GM23248 (cell line): ENCODE measurements at places on chromosomes 16 and 17. TPM values are rescaled to one million over a fixed set of nuclear protein-coding genes. Genes with fewer than 3 reads are reported as not detected.

- peak; percentile 12 for DNase-seq
Observed at GRCh38 chr17:65362826-65363225, 198.6 kb downstream of the AXIN2 start.

DNA sequence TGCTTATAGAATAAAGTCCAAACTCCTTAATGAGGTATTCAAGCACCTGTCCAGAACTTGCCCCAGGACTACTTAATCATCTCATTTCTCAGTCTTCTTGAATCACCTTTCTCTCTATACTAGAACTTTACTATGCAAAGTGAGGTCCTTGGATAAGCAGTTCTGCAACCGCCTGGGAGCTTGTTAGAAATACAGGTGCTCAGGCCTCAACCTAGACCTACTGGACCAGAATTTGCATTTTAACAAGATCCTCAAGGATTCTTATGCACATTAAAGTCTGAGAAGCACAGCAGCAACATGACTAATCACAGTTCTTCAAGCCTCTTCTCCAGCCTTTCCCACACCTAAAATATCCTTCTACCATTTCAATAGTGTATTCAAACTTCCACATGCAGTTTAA is 61.7 kb downstream of the GRB7 start:
- DNase-seq, result no peak

- DNase-seq, result no peak
Observed at GRCh38 chr17:75060434-75061054, 13.5 kb downstream of the KCTD2 start.

Gene PDIA2
- not detected in 2 replicates for total RNA-seq

Gene CAVIN1
- 1,074 and 1,102 TPM in 2 replicates for total RNA-seq

- no peak for DNase-seq
Observed at GRCh38 chr16:47676635-47677177, 215.6 kb downstream of the PHKB start.

GRCh38 chr17:74089869-74090464 is 113.5 kb upstream of the RPL38 start:
- peak; percentile 56 for DNase-seq

DNA sequence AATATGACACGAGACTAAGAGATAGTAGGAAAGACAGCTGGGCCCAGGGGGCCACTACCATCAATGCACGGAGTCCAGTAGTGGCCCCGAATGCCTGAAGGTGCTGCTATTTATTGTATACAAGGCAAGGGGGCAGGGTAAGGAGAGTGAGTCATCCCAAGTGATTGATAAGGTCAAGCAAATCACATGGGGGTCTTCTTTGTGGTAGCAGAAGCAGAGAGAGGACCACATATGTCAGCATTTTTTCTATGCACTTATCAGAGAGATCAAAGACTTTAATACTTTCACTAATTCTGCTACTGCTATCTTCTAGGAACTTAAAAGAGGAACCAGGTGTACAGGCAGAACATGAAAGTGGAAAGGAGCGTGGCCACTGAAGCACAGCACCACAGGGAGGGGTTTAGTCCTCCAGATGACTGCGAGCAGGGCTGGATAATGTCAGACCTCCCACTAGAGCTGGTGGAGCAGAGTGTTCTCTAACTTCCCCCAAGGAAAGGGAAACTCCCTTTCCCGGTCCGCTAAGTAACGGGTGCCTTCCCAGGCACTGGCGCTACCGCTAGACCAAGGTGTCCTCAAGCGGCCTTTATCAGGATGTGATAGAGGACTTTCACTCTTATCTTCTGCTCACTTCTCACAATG is 26.4 kb upstream of the ARL4D start:
- no peak for DNase-seq

Gene MILR1
- 4.7 and 11.7 TPM in 2 replicates for total RNA-seq

GRCh38 chr16:180101-180675 is at the start of gene HBQ1:
HBQ1 (plus strand) TSS chr16:180459; CDS start chr16:180487, 28 bp downstream.
- peak; percentile 57 for DNase-seq

DNA sequence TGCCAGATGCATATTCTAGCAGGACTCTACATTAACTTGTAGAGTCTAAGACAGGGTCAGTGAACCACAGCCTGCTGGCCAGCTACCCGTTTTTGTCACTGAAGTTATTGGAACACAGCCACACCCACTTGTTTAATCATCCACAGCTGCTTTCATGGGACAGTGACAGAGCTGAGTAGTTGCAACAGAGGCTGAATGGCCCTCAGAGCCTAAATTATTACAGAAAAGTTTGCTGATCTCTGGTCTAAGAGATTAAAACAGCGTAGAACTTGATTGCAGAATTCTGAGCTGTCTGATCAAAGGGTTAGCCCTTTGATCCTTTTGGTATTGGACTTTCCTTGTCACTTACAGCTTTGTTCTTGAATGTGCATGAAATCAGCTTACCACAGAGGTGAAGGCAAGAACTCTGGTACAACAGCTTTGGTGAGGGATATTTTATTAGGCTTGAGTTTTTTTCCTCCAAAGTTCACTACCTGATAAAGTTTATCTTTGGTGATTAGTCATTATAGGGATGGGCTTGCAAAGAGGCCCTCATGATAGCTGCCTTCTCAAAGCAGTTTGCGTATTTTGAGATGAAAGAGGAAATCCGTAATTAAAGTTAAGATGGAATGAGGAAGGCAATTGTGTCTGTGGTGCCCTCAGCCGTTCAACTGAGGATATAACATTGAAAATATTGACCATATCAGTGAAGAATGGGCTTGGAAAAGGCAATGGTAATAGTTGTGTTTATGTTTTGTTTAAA is 23.6 kb downstream of the ALDH3A2 start:
- DNase-seq, result peak; percentile 66

- no peak for DNase-seq
Observed at GRCh38 chr17:34406226-34406625, 43.2 kb upstream of the CCL1 start.

Gene LDHD
- total RNA-seq, result 0.38 and 0.65 TPM in 2 replicates

DNA sequence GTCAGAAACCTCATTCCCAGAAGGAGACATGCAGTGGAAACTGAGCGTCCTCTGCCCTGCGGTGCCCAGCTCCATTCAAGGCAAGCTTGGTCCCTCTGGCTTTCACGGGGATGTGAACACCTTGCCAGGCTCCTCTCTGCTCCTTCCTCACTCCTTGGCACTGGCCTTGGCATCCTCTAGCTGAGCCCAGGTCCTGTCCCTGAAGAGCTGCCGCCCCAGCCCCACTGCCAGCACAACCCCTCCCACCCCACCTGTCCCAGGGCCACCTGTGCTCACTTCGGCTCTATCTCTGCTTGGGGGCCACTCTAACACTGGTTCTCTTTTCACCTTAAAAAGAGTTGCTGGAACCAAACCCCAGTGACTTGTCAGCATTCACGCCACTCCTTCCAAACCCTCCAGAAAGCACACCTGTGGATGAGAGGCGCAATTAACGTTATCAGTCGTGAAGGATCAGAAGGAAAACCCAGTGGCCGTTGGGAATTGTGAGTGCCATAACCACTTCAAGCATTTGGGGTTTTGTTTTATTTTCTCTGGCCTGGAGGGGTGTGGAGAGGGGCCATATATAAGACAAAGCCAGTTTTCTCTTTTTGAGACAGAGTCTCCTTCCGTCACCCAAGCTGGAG is 103.7 kb downstream of the AXIN2 start:
- no peak for DNase-seq

DNA sequence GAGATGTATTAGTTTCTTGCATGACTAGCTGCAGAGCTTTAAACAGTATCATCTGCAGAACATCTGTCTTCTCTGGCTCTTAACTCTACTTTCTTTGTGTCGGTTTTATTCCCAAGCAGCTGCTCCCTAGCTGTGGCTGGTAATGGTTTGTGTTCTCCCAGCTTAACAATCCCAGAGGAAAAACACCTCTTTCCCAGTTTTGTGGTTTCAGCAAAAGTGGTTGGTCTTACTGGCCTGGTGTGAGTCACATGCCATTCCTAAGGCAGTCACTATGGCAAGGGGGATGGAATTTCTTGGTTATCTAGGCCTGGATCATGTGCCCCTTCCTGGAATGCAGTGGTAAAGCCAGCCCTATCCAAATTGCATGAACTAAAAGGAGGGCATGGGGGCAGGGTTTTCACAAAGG is 27.5 kb downstream of the OMG start:
- DNase-seq, result peak; percentile 93

GRCh38 chr16:78395035-78395434 is 295.6 kb downstream of the WWOX start:
- no peak for DNase-seq

Gene CCL8
- total RNA-seq, result not detected in 2 replicates

- peak; percentile 94 for DNase-seq
Observed at GRCh38 chr16:67723151-67723910, 4.2 kb upstream of the GFOD2 start.

Gene MMP2
- total RNA-seq, result 1,212 and 1,299 TPM in 2 replicates

DNA sequence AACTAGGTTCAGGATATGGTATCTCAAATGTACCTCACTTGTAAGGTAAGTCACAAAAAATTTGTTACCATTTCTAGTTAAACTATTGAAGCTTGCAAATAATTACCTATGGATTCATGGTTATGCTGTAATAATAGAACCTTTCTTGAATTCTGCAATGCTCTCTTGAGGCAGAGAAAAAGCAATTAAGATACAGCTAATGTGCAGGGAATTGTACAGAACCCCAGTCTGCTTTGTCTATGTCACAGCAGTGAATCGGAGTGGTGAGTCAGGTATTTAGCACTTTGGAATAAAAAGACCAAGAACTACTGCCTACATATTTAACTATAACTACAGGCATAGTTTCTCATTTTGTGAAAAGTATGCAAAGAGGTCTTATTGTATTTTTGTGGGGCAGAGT is 228.7 kb upstream of the GOT2 start:
- DNase-seq, result no peak

Gene CTRB1
- total RNA-seq, result not detected in 2 replicates

DNA sequence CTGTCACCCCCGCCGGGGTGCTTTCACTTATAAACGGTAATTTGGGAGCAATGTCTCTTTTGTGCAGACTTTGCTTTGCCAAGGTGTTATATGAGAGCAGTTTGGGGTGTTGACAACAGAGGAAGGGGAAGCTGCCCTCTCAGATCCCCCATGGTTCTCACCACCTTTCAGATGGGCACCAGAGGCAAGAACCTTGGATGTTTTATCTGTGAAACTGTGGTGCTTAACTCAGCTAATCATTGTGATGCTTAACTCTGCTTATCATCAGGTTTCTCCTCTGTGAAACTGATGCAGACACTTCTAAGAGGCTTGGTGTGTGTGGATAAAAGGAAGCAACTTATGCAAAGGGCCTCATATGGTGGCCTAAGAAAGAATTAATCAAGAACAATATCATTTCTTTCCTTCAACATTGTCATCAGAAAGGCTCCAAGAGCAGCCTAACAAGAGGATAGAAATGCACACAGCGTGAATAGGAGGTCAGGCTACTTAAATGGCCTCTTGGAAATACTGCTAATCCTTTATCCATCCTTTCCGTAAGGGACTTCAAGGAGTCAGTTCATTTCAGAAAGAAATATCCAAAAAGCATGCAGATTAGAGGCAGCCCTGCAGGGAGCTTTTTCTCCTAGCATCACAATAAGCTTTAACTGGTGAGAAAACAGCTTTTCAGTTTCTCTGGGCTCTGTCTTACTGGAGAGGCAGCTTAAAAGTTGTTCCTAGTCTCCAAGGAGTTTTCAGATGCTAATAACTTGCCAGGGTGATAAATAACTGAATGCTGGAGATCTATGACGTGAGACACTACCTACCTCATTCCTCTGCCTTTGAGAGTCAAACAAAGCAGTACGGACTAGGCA is 55.1 kb upstream of the CLEC3A start:
- no peak for DNase-seq

GRCh38 chr17:6480303-6480675 is 36.0 kb downstream of the PIMREG start:
- DNase-seq, result no peak

GRCh38 chr17:34974794-34975785 is 5.2 kb upstream of the LIG3 start:
- DNase-seq, result no peak

DNA sequence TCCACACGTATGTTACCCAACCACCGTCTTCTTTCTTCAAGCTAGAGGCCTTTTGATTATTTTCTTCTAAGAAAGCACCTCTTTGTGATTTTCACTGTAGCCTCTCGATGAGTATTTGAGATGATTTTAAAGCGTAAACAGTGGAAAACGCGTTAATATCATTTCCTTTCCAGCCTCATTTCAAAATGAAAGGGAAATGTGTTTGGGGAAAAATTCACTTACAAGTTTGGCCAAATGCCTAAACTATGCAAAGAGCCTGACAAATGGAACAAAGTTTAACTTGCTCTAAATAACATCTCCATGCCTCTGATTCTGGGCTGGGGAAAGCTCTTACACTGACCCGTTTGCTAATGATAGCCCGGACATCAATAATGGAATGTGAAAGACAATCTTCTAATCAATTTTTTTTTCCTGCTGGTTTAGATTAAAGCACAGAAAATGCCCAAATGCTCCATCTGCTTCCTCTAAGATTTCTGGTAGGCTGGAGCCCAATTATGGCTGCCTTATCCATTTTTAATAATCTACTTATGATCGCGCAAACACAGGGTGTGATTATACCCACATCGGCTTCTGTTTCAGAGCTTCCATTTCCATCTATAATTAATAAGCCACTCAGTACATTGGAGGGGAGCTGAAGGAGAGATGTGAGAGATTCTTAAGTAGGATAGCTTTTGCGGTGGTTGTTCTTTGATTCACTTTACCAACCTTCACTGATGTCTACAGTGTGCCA is 43.5 kb downstream of the HS3ST2 start:
- DNase-seq, result no peak

GRCh38 chr17:77821114-77821513 is 137.4 kb upstream of the TNRC6C start:
- DNase-seq, result no peak

DNA sequence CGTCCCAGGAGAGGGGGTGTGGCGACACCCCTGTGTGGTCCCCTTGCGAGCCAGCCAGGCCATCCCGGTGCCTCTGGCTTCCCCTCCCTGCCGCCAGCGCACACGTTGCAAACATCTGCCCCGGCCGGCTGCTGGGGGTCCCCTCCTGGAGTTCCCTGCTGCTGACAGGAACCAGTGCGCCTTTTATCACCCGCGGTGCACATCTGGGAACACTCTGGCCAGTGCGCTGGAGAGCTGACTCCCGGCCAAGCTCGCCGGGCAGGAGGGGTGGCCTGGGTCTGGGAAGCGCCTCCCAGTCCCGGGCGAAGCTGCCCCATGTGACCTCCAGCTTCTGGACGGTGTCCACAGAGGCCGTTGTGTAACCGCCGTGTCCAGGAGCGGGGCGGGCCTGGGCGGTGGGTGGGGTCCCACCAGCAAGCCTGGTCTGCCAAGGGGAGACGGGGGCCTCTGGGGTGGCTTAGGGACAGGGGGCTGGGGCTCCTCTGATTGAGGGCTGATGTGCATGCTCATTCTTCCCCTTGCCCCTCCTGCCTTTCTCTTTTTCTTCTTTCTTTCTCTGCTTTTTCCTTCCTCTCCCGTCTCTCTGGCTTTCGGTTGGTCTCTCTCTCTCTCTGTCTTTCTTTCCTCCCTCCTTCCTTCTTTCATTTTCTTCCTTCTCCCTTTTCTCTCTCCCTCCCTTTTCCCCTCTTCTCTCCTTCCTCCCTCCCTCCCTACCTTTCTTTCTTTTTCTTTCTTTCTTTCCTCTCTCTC is 25.2 kb upstream of the CIBAR2 start:
- DNase-seq, result peak; percentile 95

Gene TMEM92
- total RNA-seq, result 0.32 TPM in 1 of 2 replicates, not detected in the other
